COLO829 (cell line): ENCODE measurements at places on chromosomes 2 and 18.
A peak's percentile ranks its signal among the peaks of the same experiment; 100 is the strongest.

DNA sequence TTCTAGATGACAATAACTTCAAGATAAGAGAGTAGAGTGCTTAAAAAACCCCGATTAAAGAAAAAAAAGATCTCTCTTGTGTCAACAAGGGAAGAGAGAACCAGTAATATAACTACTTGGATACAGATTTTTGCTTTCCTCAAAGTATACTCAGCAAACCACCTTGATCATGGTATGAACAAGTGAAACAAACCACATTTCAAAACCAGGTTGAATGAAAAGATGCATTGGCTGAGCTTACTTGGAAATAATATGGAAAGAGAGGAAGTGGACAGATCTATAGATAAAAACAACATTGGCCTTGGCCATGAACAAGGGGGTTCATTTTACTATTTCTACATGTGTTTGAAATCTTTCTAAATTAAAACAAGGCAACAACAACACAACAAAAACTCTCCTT lies 50.1 kb downstream of the ATP8B1 start:
- no peak for DNase-seq

- peak; percentile 79 for DNase-seq
Measured at GRCh38 chr2:70340761-70341476, 39.1 kb upstream of the FAM136A start.

GRCh38 chr2:64947885-64948284 lies 41.3 kb upstream of the SLC1A4 start:
- no peak for DNase-seq

- no peak for DNase-seq
Measured at GRCh38 chr2:227822416-227823003, 8.9 kb downstream of the CCL20 start.

- no peak for DNase-seq
Measured at GRCh38 chr2:195559431-195559914, 97.6 kb upstream of the SLC39A10 start.

DNA sequence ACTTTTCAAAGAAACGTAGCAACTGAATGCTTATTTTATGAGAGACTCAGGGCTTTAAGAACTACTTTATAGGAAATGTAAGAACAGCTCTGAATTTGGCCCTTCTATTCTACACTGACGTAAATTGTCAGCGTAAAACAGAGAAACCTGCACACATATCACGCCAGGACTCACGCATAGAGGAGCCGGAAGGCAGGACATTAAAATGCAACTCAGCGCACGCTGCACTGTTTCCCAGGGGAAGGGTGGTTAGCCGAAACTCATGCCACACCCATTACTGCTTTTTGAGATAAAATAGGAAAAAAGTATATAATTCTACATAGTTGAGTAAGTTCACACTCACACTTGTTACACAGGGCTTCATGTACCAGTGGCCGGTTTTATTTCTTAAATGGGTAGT lies 7.4 kb downstream of the TUBB6 start:
- DNase-seq = no peak

DNA sequence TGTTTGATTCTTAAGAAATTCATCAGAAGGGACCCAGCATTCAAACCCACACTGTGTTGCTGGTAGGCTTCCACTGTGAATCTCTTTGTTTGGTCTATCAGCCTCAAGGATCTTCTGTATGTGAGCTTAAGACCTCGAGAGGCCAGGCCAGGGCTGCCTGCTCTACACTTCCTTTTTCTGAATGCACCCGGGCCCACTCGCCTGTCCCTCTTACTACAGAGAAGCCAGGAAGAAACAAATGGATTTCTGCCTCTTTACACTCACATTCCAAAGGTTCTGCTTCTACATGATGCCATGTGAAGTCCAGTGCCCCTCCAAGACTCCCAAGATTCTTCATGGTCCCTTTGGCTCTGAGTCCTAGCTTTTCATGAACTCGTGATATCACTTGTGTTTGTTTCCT lies 25.4 kb upstream of the MRPL19 start:
- no peak for DNase-seq

DNA sequence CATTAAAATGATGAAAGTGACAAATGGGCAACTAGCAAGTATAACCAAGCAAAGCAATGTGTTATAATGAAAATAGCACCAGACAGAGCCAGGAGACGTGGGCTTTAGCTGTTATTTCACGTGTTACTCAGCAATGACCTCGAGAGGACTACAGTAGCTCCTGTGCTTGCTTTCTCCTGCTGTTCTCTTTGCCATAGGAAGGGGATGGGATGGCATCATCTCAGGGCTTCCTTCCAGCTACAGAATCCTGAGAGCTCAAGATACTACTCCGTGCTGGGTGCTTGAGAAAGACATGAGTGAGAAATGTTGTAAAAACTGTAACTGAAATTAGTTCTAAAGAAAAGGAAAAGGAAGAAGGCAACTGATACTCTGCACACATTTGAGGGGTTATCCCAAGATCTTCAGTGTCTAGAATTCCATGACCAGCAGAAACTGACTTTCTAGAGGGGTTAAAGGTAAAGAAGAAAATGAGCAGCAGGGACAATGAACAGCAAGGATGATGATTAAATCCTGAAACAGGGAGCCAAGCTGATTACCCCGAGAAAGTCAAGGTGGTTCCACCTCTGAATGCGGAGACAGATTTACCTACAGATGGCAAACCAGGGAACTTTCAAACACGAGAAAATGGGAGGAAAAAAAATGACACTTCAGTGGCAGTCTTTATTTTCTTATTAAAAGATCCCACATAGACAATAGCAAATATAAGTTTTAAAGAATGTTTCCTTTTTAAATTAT lies 33.4 kb downstream of the GAREM1 start:
- no peak for DNase-seq

DNA sequence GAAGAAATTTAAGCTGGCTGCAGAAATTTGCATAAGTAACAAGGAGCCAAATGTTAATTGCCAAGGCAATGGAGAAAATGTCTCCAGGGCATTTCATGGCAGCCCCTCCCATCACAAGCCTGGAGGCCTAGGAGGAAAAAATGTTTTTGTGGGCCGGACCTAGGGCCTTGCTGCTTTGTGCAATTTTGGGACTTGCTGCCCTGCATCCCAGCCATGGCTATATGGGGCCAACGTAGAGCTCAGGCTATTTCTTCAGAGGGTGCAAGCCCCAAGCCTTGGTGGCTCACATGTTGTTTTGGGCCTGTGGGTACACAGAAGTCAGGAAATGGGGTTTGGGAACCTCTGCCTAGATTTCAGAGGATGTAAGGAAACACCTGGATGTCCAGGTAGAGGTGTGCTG lies 57.7 kb downstream of the MOB4 start:
- no peak for DNase-seq

GRCh38 chr2:220078439-220078838 lies 451.0 kb downstream of the SLC4A3 start:
- no peak for DNase-seq

- DNase-seq = no peak
Measured at GRCh38 chr2:46578961-46579360, 99.6 kb downstream of the TMEM247 start.
